ENCODE measurements at places on chromosomes 7 and 10.

DNA sequence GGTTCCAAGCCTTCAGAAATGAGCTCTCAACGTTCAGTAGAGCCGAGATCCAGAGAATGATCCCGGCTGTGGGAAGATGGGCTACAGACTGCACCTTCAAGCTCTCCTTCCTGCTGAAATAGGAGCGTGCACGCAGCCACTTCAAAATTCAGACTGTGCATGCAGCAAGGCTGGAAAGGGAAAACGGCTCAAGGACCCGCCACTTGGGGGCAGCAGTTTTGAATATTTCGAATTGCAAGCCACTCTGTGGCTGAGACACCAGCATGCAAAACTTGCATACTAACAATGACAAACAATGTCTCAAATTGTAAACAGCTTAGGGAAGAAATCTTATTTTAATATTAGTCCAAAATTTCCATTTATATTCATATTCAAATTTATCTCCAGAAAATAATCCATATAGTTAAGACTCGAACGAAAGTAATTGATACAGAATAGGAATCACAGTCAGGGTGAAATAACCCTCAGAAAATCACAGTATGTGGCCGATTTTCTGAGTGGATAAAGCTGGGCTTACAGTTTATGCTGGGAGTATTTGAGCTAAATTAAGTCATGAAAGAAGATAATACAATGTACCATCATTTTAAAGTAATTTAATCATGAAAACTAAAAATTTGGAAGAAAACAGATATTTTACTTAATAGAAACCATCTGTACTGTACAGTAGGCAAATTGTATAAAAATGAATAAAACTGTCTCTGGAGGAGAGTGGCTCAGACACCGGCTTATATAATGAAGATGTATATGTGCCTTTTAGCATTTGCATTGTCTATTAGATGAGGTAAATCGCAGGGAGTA, 137.9 kb upstream of the MKI67 start:
- DNase-seq = peak; percentile 26

DNA sequence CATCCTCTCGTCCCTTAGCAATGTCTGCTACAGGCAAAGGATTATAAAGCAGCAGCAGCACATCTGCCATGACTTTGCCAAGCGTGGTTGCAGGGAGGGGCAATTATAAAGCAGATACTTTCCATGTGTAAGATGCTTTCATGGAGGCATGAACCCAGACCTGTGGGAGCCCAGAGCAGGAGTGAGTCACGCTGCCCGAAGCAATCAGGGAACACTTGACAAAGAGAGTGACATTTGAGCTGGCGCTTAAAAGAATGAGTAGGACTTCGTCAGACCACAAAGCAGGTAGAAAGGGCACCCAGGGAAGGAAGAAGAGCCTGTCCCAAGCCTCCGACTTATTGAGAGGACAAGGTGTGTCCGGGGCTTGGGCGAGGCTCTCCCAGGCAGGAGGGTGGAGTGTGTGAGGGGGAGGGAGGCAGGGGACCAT, 147.2 kb downstream of the MYOF start:
- DNase-seq = no peak

GRCh38 chr10:14569274-14570060, 205.2 kb downstream of the FAM107B start:
- peak; percentile 42 for DNase-seq

- DNase-seq = no peak
Observed at GRCh38 chr7:33596686-33597085, 308.7 kb upstream of the BMPER start.

DNA sequence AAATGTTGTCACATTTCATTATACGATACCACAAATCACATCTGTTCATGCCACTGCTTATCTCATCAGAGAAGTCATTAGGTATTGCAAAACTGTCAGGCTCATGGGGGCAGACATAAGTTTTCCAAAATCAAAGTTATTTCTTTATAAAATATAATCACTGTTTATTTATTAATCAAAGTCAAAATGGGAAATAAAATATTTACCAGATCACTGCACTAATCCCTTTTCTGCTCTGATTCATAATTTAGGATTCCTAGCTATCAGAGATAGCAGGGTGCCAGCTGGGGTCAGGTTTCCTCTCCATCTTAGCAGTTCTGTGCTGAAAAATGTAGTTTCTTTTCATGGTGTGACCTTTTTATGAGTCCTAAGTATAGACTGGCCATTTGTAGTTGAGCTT, 117.7 kb upstream of the LANCL2 start:
- no peak for DNase-seq

Data from T-cell (primary cell).